Germinal center (tissue), 1 donor: ENCODE measurements at places on chromosomes 12 and 14.

DNA sequence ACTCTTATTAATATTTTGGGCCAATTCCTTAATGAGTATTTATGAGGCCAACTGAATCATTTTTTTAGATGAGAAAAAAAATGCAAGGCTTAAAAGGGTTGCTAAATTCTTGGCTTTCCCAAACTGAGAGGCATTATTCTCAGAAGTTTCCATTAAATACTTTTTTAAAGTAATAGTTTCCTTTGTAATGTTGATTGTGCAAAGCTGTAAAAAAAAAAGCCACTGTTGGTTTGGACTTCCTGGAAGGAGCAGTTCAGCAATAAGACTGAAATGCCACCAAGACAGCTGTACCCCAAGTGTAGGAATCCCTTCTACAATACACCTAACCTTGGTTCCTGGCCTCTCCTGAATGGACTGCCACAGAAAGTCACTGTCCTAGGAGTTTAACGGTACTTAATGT, 231.3 kb downstream of the MON2 start:
- no peak for DNase-seq

DNA sequence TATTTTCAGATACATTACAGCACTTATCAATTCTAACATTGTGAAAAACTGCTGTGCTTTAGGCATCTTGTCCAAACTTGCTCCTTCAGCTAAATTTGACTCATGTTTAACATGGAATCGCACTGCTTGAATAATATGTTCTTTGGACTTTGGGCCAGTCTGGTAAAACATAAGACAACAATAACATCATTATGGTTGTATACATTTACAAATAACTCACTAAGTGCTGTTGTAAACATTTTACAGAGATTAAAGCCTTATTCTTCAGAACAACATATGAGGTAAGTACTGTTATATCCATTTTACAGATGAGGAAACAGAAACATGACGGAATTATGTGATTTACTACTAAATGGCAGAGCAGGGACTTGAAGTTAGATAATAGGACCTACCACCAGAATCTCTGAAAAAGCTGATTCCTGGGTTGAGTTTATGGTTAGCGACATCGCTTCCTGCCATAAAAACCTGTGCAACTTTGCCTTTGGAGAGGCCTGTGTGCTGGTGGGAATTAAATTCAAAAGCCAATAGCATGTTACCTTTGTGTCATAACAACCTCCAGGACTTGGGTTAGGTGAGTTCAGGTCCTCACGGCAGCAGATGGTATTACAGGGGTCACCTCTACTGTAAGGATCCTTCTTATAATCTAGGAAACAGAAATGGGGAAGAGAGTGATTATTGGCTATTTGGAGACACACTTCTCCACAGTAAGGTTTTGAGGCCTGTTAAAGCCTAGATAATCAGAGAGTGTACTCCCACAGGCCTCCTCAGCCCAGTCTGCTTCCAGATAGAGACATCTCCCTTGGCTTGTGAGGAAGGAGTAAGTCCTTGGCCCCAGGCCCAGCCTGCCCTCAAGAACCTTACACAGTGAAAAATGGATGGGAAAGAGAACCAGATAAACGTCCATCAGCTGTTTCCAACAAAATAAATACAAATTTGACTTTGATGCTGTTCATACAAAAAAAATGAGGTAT, 61.8 kb downstream of the PLBD1 start:
- DNase-seq: no peak

- DNase-seq: no peak
These were observed 244.0 kb upstream of the DAAM1 start for GRCh38 chr14:58944343-58944967.

DNA sequence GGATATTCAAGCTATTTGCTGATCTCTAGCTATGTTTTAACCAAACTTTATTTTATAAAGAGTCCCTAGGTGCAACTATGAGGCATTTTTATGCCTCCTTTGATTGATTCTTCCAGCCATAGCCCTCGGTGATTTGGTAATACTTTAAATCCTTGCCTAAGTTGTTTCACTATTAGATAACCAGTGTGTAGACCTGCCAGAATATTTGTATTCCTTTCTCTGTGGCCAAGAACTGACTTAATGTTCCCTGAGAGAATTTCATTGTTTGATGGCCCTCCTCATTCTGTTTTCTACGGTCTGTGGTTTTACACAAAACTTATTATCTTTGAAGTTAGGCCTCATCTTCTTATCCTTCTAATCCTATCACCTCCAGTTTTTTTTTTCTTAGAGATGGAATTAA, 109.7 kb upstream of the MDGA2 start:
- DNase-seq: no peak

DNA sequence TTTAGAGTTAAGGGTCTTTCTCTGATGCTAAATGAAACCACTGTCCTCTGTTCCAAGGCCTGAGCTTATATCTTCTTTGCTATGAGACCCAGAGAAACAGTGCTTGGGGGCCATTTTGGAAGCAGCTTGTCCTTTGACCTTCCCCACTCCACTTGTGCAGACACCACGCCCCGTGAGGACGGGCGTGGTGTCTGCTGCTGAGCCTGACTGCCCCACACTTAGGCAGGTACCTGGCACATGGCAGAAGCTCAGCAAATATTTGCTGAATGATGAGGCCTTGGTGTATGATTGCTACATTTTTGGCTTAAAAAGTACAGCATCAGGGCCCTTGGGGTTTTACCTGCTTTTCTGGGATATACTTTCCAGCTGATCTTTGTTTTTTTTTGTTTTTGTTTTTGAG, 69.9 kb downstream of the RASSF3 start:
- DNase-seq: no peak

GRCh38 chr12:99212275-99212674, 435.3 kb upstream of the GARIN6 start:
- DNase-seq: no peak

- DNase-seq: no peak
These were observed 37.5 kb downstream of the TTC7B start for GRCh38 chr14:90778571-90779255.

- DNase-seq: no peak
These were observed 207.6 kb upstream of the PDZRN4 start for GRCh38 chr12:40980427-40980961.

- no peak for DNase-seq
These were observed 42.2 kb upstream of the GCH1 start for GRCh38 chr14:54944737-54945391.

DNA sequence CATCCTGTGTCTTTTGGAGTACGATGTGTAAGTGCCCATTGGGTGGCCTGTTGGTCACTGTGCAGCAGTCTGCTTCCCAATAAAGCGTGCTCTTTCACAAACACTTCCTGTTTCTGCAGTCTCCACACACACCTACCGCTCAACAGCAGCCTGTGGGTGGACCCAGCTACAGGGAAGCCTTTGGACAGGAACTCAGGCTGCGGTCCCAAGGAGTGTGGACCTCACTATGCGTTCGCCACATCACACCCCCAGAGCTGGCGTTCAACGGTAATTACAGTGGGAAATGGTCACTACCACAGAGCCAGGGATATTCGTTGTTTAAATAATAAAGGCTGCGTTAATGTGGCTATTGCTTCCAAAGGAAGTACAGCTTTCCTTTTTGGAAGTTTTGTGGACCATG, 16.2 kb downstream of the PSMC1 start:
- no peak for DNase-seq

- no peak for DNase-seq
These were observed 119.0 kb upstream of the RASSF8 start for GRCh38 chr12:25839470-25839869.

- DNase-seq: no peak
These were observed 120.7 kb upstream of the PWP1 start for GRCh38 chr12:107564946-107565345.

GRCh38 chr12:57134949-57135348, 6.7 kb downstream of the LRP1 start:
- no peak for DNase-seq

DNA sequence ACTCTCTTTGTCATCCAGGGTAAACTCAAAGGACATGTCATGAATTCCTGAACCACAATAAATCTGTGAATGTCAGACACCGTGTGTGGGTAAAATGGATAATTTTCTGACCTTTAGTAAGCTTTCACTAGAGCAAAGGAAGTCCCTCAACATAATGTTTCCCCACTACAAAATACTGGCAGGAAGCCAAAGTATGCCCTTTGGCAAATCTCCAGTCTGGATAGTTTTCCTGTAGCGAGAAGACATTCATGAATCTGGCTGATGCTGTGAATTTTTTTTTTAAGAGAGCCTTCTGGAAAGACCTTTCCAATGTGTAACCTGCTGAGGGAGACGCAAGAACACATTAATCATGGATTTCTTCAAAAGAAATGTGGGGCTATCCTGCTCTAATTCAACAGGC, 389.6 kb upstream of the DDHD1 start:
- no peak for DNase-seq

- no peak for DNase-seq
These were observed 168.0 kb downstream of the EGLN3 start for GRCh38 chr14:33782923-33783322.

- DNase-seq: no peak
These were observed 28.6 kb downstream of the PYM1 start for GRCh38 chr12:55899082-55899481.

DNA sequence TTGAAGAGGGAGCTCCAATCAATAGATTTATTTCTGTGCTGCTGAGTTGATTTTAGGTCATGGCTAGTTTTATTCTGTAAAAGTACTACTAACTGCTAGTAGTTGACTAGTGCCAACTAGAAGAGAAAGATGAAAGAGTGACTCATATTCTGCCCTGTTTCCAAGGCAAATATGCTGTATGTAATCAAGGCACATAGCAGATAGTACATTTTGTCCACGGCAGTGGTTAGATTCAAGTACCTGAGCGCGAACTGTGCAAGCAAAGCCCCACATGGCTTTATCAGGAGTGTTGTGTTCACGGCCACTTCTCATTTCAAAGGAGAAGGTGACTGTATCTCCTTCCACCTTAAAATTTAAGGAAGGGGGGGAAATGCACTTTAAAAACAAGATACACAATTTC, 126.8 kb downstream of the TRAFD1 start:
- no peak for DNase-seq
